ENCODE measurements at places on chromosomes 7 and 10. TPM values are rescaled to one million over a fixed set of nuclear protein-coding genes. Genes with fewer than 3 reads are reported as not detected.

- DNase-seq, result no peak
- no peaks in the 10 kb centered on the region for H3K36me3 ChIP-seq
- no peak overlapping the region for H3K27ac ChIP-seq
- no peak overlapping the region for H3K4me3 ChIP-seq
- no peaks in the 10 kb centered on the region for H3K27me3 ChIP-seq
Measured at GRCh38 chr7:136925044-136925443, 56.6 kb downstream of the CHRM2 start.

Gene PTPN20
- not detected for total RNA-seq

Gene CPA2
- not detected for total RNA-seq

GRCh38 chr7:5282543-5283316, at the start of gene SLC29A4:
TSS of gene SLC29A4 (plus strand) at chr7:5282943. CDS start at chr7:5287817, 4,874 bp downstream.
- no peak for DNase-seq
- H3K4me1 ChIP-seq, result peaks cover 9% of the 10 kb centered on the region
- H3K27ac ChIP-seq, result no peak within 1 kb of the TSS
- H3K36me3 ChIP-seq, result no peaks in the 10 kb centered on the region
- H3K4me3 ChIP-seq, result peak within 1 kb of the TSS; percentile 32

Gene CTNNA3
- total RNA-seq, result 0.18 TPM

- H3K4me1 ChIP-seq, result no peaks in the 10 kb centered on the region
- H3K27me3 ChIP-seq, result peaks cover 4% of the 10 kb centered on the region
- H3K4me3 ChIP-seq, result no peak overlapping the region
- no peak overlapping the region for H3K27ac ChIP-seq
Measured at GRCh38 chr10:96017191-96017687, 26.1 kb upstream of the CCNJ start.

DNA sequence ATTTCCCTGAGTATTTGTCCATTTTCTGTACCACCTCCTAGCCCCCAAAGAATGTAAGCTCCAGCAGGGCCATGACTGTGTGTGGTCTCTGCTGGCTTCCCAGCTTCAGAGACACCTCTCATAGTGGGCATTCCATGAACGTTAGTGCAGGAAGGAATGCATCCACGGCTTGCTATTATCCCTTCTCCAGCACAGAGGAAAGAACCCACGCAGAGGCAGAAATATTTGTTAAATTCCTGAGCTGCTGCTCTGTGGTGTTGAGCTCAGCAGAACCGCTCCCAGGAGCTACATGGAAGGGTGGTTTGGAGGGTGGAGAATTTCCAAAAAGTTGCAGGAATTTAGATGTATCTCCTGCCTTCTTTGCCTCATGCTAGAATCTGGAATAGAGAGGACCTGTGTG, 275.2 kb downstream of the POU6F2 start:
- no peak overlapping the region for H3K4me3 ChIP-seq
- H3K27ac ChIP-seq, result peak overlapping the region; percentile 74
- peak; percentile 94 for DNase-seq

GRCh38 chr10:51158832-51159231, 84.5 kb downstream of the PRKG1 start:
- H3K27me3 ChIP-seq, result no peaks in the 10 kb centered on the region
- no peak overlapping the region for H3K27ac ChIP-seq
- H3K36me3 ChIP-seq, result no peaks in the 10 kb centered on the region
- DNase-seq, result no peak
- H3K4me3 ChIP-seq, result no peak overlapping the region
- H3K4me1 ChIP-seq, result no peaks in the 10 kb centered on the region

- H3K27ac ChIP-seq, result no peak overlapping the region
- no peak for DNase-seq
- H3K27me3 ChIP-seq, result no peaks in the 10 kb centered on the region
- H3K4me1 ChIP-seq, result peaks cover 11% of the 10 kb centered on the region
- no peaks in the 10 kb centered on the region for H3K36me3 ChIP-seq
Measured at GRCh38 chr7:2505401-2505800, 14.2 kb upstream of the LFNG start.

- no peaks in the 10 kb centered on the region for H3K4me1 ChIP-seq
- no peaks in the 10 kb centered on the region for H3K36me3 ChIP-seq
- DNase-seq, result no peak
Measured at GRCh38 chr10:104521901-104522694, 119.0 kb upstream of the SORCS3 start.

DNA sequence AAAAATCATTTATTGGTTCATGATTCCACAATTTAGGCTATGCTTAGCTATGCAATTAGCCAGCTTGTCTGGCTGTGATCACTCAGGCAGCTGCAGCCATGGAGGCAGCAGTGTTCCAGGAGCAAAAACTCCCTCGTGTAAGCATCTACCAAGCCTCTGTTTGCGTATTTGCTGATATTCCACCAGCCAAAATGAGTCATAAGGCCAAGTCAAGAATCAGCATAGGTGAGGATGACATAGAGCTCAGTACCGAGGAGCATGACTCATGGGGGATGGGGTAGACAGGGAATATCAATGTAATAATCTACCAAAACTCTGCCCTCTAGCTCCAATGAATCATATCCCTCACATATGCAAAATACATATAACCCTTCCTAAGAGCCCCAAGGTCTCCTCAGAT, 63.3 kb downstream of the IMMP2L start:
- H3K27me3 ChIP-seq, result no peaks in the 10 kb centered on the region
- H3K36me3 ChIP-seq, result no peaks in the 10 kb centered on the region
- no peak overlapping the region for H3K4me3 ChIP-seq
- DNase-seq, result no peak
- H3K4me1 ChIP-seq, result no peaks in the 10 kb centered on the region

DNA sequence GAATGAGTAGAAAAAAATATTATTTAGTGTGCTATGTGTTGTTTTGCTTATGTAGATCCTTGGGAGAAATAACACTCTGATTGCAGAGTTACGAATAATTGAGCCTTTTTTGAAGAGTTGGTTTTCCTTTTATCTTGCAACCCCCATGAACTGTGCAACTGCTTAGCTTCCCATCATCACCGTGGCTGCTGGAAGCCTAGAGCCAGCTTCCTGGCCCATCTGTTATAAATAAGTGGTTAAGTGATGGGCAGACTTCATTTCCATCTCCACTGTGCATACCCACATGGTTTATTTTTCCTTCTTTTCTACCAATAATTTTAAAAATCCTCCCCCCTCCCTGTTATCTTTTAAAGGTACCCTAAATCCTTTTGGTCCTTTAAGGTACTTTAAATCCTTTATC, 554.9 kb upstream of the GALNT17 start:
- no peak overlapping the region for H3K4me3 ChIP-seq
- no peak for DNase-seq
- H3K27ac ChIP-seq, result no peak overlapping the region
- no peaks in the 10 kb centered on the region for H3K4me1 ChIP-seq

DNA sequence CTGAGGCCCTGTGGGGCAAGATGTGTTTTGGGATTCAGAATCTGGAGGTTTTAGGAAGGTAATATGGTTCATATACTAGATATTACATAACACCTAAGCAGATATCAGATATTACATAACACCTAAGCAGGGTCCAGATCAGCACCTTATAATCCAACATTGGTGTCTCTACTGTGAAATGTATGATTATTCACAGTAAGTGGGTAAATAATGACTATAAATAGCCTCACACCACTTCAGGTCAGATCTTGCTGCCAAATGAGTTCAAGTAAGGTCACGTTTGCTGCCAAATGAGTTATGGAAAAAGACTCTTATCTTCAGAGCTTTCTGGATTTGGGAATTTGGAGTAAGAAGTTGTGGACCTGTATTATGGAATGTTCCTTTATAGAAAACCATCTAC, 14.6 kb downstream of the ADRB1 start:
- H3K27me3 ChIP-seq, result no peaks in the 10 kb centered on the region

GRCh38 chr10:29555746-29556481, 78.9 kb downstream of the SVIL start:
- H3K27me3 ChIP-seq, result no peaks in the 10 kb centered on the region
- peaks cover 30% of the 10 kb centered on the region for H3K4me1 ChIP-seq
- H3K27ac ChIP-seq, result peak overlapping the region; percentile 81
- DNase-seq, result peak; percentile 74
- peaks cover 4% of the 10 kb centered on the region for H3K36me3 ChIP-seq

GRCh38 chr10:28915989-28916588, 238.8 kb downstream of the BAMBI start:
- H3K27ac ChIP-seq, result no peak overlapping the region
- H3K27me3 ChIP-seq, result no peaks in the 10 kb centered on the region
- H3K36me3 ChIP-seq, result no peaks in the 10 kb centered on the region

DNA sequence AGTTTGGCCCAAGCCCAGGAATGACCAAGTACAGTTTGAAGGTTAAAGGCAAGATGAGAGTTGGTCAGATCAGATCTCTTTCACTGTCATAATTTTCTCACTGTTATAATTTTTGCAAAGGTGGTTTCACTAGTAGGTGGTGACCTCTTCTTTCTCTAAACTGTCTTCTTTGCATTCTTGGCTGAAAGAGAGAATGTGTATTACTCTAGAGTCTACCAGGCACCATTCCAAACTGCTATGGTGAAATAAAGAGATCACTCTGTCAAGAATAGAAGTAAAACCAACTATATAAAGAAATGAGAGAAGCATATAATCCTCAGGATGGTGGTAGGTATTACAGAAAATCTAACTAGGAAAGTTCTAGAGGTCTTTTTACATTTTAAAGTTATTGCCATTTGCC, 72.7 kb downstream of the DYNC1I1 start:
- no peaks in the 10 kb centered on the region for H3K36me3 ChIP-seq
- H3K4me3 ChIP-seq, result no peak overlapping the region
- no peaks in the 10 kb centered on the region for H3K27me3 ChIP-seq
- no peak overlapping the region for H3K27ac ChIP-seq

GRCh38 chr7:84985073-84985784, 201.6 kb downstream of the SEMA3D start:
- no peaks in the 10 kb centered on the region for H3K36me3 ChIP-seq
- H3K27ac ChIP-seq, result no peak overlapping the region
- H3K4me1 ChIP-seq, result no peaks in the 10 kb centered on the region
- H3K4me3 ChIP-seq, result no peak overlapping the region
- no peaks in the 10 kb centered on the region for H3K27me3 ChIP-seq

- no peak overlapping the region for H3K4me3 ChIP-seq
- H3K36me3 ChIP-seq, result no peaks in the 10 kb centered on the region
- H3K4me1 ChIP-seq, result no peaks in the 10 kb centered on the region
- no peak overlapping the region for H3K27ac ChIP-seq
Measured at GRCh38 chr7:115195208-115195607, 273.3 kb downstream of the MDFIC start.

DNA sequence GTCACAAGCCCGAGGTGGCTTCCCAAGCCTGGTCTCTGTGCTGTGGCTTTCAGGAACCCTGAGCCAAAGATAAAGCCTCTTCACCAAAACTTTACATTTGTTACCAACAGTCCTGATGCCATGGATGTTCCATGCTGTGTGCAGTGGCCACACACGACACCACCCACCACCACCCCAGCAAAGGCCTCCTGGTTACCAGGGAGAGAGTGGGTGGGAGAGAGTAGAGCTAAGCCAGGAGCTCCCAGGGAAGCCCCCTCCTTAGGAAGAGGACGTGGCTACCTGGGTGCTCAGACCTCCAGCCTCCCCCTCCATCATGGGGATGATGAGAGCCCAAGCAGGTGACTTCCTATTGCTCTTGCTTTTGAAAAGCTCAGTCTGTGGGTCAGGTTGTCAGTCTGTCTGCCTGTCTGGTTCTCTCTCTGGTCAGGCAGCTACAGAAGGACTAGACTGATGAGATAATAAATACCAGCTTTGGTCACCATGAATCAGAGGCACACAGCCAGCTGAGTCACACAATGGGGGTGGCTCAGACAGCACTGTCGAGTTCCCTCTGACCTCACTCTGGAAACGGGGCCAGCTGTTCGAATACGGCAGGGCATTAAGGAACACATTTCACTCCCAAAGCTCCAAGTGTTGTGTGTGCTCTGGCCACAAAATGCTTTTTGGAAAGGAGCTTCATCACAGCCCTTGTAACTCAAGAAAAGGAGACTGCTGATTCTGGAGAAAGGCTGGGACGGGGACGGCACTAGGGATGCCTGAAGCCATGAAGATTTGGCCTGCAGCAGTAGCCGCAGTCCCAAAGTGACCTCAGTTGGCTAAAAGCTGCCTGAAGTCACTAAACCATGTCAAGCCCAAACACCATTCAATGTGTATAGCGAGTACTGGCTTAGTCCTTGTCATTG, 166.0 kb downstream of the FANK1 start:
- H3K27me3 ChIP-seq, result no peaks in the 10 kb centered on the region
- no peak overlapping the region for H3K4me3 ChIP-seq
- DNase-seq, result peak; percentile 95
- H3K4me1 ChIP-seq, result peaks cover 57% of the 10 kb centered on the region
- H3K36me3 ChIP-seq, result no peaks in the 10 kb centered on the region
- peak overlapping the region; percentile 80 for H3K27ac ChIP-seq

GRCh38 chr10:99766302-99766681, 16.1 kb upstream of the ABCC2 start:
- H3K4me1 ChIP-seq, result no peaks in the 10 kb centered on the region
- H3K27ac ChIP-seq, result no peak overlapping the region
- H3K27me3 ChIP-seq, result no peaks in the 10 kb centered on the region
- no peak overlapping the region for H3K4me3 ChIP-seq

Gene TBC1D12
- 22.3 TPM for total RNA-seq

GRCh38 chr10:248307-248706, 113.1 kb downstream of the ZMYND11 start:
- H3K36me3 ChIP-seq, result peaks cover 64% of the 10 kb centered on the region
- no peak for DNase-seq
- H3K4me3 ChIP-seq, result no peak overlapping the region
- no peaks in the 10 kb centered on the region for H3K4me1 ChIP-seq

Gene FBH1
- 93.3 TPM for total RNA-seq

Gene SPACDR
- total RNA-seq, result not detected

- no peaks in the 10 kb centered on the region for H3K4me1 ChIP-seq
- no peak for DNase-seq
- no peak overlapping the region for H3K27ac ChIP-seq
- no peaks in the 10 kb centered on the region for H3K27me3 ChIP-seq
- no peaks in the 10 kb centered on the region for H3K36me3 ChIP-seq
Measured at GRCh38 chr7:81924494-81924893, 154.6 kb upstream of the HGF start.

Gene SMARCD3
- total RNA-seq, result 20.9 TPM

Gene ACTL6B
- not detected for total RNA-seq

GRCh38 chr10:44908066-44908749, 2.9 kb upstream of the TMEM72 start:
- no peaks in the 10 kb centered on the region for H3K36me3 ChIP-seq
- no peak overlapping the region for H3K27ac ChIP-seq
- H3K4me1 ChIP-seq, result no peaks in the 10 kb centered on the region
- H3K27me3 ChIP-seq, result no peaks in the 10 kb centered on the region
- no peak for DNase-seq
- H3K4me3 ChIP-seq, result no peak overlapping the region
